ENCODE measurements at places on chromosomes 7 and 10.
A peak's percentile ranks its signal among the peaks of the same experiment; 100 is the strongest.

DNA sequence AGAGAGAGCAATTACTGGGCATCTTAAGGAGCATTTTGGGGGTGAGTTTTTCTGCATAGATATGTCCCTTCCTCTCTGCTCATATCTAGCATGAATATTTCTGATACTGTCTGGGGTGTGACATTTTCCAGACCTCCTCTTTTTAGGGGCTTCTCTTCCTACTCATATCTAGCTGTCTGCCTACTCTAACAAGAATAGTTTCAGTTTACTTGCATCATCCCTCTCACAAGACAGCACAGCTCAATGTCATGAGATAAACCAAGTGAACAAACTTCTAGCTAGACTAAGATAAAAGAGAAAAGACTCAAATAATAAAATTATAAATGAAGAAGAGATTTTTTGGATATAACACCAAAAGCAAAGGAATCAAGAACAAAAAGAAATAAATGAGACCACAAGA, 419.5 kb upstream of the SORCS1 start:
- DNase-seq, result no peak

- DNase-seq, result no peak
These were observed 324.1 kb downstream of the ADARB2 start for GRCh38 chr10:1413256-1413655.

DNA sequence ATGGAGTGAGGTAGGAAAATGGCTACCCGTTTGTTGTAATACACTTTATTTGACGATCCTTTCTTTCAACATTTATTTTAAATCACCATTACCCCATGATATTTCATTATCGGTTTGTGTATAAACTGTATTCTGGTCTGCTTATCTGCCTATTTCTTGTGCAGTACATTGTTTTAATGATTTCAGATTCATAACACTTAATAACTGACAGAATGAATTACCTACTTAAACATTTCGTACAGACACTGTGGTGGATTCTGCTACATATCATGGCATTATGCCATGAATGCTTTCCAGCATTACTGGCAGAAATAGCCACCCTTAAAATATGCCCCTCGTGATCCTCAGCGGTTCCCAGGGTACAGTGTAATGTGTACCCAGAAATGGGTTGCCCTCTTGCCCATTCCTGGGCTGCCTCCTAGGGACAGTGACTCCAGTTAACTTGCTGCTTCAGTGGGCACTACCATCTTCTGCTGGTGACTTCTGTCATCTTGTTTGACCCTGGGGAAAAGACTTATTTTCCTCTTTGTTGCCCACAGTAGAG, 74.5 kb downstream of the C1GALT1 start:
- peak; percentile 13 for DNase-seq

- DNase-seq, result no peak
These were observed 17.9 kb downstream of the PDK4 start for GRCh38 chr7:95578299-95578855.

- no peak for DNase-seq
These were observed 13.3 kb upstream of the CPXM2 start for GRCh38 chr10:123904834-123905409.

All from B cell (primary cell).